Stimulated activated CD8-positive, alpha-beta memory T cell treated with anti-CD3 and anti-CD28 coated beads, Interleukin-7, amount 100 ng/mL, for 48 hours (primary cell): ENCODE measurements at places on chromosomes 6 and 20.

DNA sequence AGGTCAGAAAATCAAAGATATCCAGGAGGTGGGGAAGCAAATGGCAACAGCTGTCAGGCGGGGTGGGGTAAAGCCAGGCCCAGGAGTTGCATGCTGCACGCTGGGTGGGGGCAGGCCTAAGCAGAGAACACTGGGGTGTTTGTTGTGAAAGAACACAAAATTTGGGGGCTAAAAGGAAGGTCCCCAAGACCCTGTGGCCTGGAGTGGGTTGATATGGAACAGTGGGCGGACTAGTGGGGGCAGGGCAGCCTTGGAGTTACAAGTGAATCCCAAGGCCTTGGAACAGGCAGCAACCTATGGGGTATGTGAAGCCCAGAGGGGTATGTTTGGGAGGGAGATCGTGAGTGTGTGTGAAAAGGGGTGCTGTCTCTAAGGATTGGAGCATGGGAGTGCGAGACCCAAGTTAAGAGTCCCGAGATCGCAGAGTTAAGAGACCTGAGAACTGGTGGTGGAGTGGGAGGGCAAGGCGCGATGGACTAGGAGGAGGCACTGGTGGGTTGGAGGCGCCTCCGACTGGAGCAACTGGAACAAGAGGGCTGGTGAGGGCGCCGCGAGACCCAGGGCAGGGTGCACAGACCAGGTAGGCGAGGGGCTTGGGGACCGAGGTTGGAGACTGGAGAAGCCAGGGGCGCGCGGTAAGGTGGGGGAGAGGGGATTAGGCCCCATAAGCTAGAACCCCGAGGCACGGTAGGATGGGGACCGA lies 658 bp downstream of the CUL7 start:
- DNase-seq, result no peak

- no peak for DNase-seq
Observed at GRCh38 chr20:22682381-22682780, 98.0 kb upstream of the FOXA2 start.

- no peak for DNase-seq
Observed at GRCh38 chr20:1499528-1500420, 8.6 kb upstream of the SIRPB2 start.

GRCh38 chr6:117077300-117077699 lies 188.1 kb upstream of the VGLL2 start:
- no peak for DNase-seq

- DNase-seq, result no peak
Observed at GRCh38 chr6:79435746-79436145, 101.5 kb downstream of the LCA5 start.

DNA sequence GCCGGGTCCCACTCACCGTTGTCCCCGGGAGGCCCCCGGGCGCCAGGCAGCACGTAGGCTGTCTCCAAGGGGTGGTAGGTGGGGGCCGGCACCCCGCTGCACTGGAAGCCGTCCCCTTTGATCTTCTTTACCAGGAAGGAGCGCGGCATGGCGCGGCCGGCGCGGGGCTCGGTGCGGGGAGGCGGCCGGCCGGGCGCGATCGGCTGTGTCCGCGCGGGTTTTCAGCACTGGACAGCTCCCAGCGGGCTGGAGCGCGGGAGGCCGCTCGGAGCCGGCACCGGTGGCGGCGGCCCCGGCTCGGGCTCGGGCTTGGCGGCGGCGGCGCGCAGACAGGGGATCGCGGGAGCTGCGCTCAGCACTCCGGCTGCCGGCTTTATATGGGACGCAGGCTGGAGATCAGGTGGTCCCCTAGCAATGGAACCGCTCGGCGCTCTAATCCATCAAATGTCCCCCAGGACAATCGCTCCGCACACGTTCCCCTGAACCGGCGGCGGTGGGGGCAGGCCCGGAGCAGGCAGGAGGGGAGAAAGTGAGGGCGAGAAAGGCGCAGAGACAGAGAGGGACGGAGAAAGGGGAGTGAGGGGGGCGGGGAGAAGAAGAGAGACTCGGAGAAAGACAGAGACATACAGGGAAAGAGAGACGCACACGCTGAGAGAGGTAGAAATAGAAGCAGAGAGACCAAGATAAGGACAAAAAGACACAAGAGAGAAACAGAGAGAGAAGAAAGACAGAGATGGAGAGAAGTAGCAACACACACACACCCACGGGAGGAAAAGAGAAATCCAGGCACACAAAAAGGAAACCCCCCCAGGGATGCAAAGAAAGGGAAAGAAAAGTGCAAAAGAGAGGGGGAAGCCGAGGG lies at the start of gene SCRT2:
TSS of gene SCRT2 (minus strand) at position 350 of the 862 bp plus-strand sequence. CDS start at position 149, 201 bp downstream.
- no peak for DNase-seq

DNA sequence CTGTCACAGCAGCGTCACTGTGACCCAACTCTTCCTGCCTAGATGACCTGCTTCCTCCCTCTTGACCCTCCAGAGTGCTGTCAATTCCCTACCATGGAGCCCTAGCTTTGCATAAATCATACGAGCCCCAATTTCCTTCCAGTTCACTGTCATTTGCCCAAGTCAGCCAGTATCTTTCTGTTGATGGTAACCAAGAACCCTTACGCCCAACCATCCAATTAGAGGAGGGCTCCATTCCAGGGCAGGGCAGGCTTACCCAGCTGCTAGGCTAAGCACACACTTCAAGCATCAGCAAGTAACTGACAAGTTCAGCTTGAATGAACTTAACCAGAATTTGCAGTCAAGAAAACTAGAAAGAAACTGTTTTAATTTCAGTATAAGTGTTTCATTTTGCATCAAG lies 25.7 kb downstream of the WFDC3 start:
- no peak for DNase-seq

DNA sequence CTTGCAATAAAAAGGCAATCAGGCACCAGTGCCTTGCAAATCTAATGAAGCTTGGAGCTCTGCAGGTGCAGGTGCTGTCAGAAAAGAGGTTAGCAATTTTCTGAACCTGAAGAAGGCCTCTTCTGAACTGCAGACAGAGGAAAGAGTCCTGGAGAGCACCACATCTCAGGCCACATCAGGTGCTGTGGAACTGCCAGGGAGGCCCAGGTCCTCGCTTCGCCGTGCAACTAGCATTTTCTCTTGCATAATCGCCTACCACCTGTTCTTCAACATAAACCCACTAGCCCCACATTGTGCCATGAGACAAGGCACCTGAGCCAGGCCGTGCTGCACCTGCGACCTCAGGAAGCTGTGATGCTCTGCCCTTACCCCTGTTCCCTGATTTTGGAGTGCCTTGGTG lies 187.6 kb downstream of the DTNBP1 start:
- no peak for DNase-seq

- DNase-seq, result peak; percentile 79
Observed at GRCh38 chr6:5030596-5031136, 26.8 kb upstream of the RPP40 start.

- no peak for DNase-seq
Observed at GRCh38 chr6:97114645-97115044, 168.4 kb downstream of the MMS22L start.

DNA sequence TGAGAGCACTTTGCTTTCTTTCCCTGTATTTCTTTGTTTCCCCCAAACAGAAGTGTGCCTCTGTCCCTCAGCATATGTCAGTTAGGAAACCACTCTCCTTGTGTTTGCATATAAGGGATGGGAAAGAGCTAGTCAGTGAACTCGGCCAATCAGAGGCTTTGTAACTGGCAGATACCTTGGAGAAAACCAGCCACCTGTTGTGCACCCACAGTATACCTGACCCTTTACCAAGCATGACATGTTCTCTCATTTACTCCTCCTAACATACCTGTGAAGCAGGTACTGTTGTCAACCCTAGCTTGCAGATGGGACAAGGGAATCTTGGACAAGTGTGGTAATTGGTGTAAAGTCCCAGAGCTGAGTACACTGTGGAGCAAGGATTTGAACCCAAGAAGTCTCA lies 96.1 kb upstream of the FAM8A1 start:
- no peak for DNase-seq

- no peak for DNase-seq
Observed at GRCh38 chr6:33144373-33144772, 47.9 kb downstream of the COL11A2 start.

DNA sequence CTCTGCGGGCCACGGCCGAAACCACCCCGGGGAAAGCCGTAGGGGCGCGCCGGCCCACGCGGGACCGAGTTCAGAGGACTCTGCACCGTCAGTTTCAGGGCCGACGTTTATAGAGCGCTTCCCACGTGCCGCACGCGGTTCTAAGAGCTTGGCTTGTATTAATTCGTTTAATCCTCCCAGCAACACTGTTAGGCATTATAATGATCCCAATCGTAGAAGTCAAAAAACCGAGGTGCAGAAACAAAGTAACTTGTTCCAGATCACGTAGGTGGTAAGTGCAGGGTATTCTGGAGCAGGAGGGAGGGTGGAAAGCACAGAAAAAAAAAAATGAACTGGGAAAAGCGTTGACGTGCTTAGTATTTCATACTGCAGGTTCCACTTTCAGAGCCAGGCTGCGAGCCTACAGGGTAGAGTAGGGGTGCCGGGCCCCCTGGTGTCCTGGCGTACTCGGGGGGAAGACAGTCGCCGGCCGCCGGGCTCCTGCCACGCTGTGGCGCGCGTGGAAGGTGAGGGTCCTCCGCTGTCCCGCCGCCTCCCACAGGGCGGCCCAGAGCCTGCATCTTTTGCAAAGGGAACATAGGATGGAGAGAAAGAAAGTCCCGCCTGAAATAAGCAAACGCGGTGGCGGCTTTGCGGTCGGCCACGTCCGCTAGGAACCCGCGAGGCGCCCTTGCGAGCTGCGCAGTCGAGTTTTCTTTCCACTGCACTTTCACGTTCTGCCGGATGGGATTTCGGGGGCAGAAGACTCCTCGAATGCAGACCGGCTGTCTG lies 10.2 kb upstream of the FOXF2 start:
- DNase-seq, result no peak

GRCh38 chr6:159897603-159898002 lies 6.8 kb downstream of the MAS1 start:
- no peak for DNase-seq

- DNase-seq, result no peak
Observed at GRCh38 chr20:19928328-19929011, 88.7 kb upstream of the NAA20 start.

GRCh38 chr20:47274401-47275108 lies 81.9 kb downstream of the ZMYND8 start:
- DNase-seq, result no peak

GRCh38 chr6:125546841-125547251 lies 202.6 kb upstream of the HEY2 start:
- no peak for DNase-seq

DNA sequence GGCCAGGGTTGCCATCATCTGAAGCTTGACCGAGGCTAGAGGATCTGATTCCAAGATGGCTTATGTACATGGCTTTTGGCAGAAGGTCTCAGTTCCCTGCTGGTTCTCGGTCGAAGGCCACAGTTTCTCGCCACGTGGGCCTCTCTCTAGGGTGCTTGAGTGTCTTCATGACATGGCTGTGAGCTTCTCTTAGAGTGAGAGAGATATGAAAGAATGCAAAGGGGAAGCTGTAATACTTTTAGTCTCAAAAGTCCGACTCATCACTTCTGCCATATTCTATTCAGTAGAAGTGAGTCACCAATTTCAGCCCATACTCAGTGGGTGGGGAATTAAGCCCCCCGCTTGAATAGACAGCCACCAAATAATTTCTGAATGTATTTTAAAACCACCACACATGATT lies 94.2 kb downstream of the UTRN start:
- no peak for DNase-seq

DNA sequence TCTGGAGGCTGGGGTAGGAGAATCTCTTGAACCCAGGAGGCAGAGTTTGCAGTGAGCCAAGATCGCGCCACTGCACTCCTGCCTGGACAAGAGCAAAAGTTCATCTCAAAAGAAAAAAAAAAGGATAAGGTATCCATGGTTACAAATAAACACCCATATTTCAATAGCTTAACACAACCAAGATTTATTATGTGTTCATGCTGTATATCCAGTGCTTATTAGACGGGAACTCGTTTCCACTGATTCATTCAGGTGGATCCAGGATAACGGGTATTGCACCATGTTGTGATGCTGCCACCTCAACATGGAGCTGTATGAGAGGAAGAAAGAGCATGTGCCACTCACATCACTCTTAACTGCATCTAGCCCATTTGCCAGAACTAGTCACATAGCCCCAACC lies 69.1 kb upstream of the HIVEP1 start:
- DNase-seq, result no peak

GRCh38 chr20:21665687-21666446 lies 39.6 kb upstream of the PAX1 start:
- no peak for DNase-seq

GRCh38 chr6:168026925-168027324 lies 29.5 kb downstream of the KIF25 start:
- no peak for DNase-seq

DNA sequence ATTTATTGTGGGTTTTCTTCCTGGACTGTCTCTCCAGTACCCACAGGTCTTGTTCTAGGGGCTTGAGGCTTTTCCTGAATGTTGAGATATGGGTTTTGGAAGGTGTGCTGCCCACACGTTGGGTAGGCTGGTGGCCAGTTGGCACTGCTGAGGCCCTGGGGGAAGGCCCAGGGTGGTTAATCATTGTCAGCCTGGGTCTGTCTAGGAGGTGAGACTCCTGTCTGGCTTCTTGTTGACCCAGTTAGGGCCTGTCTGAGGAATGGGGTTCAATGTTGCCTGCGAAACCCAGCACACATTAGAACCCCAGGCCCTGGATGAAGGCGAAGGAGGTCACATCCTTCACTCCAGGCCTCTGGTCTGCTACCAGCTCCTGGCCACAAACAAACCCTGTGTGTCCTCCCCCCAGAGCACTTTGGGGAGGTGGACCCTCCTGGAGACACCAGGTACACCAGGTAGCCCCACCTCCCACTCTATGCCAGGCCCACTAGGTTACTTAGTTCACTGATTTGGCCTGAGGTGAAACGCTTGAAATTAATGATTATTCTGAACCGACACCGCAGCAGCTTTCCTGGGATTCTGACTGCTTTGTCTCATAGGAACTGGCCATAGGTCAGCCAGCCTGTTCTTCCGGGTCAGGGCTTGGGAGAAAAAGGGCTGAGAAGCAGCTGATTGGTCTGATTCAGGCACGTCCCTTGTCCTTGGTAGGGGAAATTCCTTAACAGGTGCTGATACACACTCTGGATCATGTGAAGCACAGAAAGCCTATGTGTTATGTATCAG lies 15.2 kb downstream of the DNMT3B start:
- no peak for DNase-seq

GRCh38 chr6:147418523-147418922 lies 90.0 kb upstream of the SAMD5 start:
- DNase-seq, result no peak

GRCh38 chr20:1375515-1375914 lies 17.3 kb downstream of the FKBP1A start:
- DNase-seq, result no peak

- no peak for DNase-seq
Observed at GRCh38 chr20:63702751-63703470, 4.9 kb downstream of the ARFRP1 start.

GRCh38 chr20:20160520-20160919 lies 108.2 kb downstream of the CFAP61 start:
- no peak for DNase-seq

GRCh38 chr6:97025088-97025487 lies 100.6 kb downstream of the KLHL32 start:
- DNase-seq, result no peak
